Mesothelial cell of epicardium (in vitro differentiated cells): ENCODE measurements at places on chromosomes 3 and 15.

- DNase-seq, result no peak
- H3K36me3 ChIP-seq, result peaks cover 3% of the 10 kb centered on the region
- H3K4me3 ChIP-seq, result no peak overlapping the region
Observed at GRCh38 chr3:136380530-136380929, 130.4 kb downstream of the PCCB start.

GRCh38 chr15:89459271-89460038, 36.9 kb downstream of the RHCG start:
- peaks cover 23% of the 10 kb centered on the region for H3K27me3 ChIP-seq
- no peaks in the 10 kb centered on the region for H3K36me3 ChIP-seq
- no peak for DNase-seq
- no peak overlapping the region for H3K4me3 ChIP-seq
- H3K27ac ChIP-seq, result no peak overlapping the region

- H3K27me3 ChIP-seq, result peaks cover 2% of the 10 kb centered on the region
- H3K27ac ChIP-seq, result no peak overlapping the region
- H3K4me3 ChIP-seq, result no peak overlapping the region
- peaks cover 31% of the 10 kb centered on the region for H3K4me1 ChIP-seq
Observed at GRCh38 chr3:194874206-194874605, 188.5 kb downstream of the FAM43A start.

DNA sequence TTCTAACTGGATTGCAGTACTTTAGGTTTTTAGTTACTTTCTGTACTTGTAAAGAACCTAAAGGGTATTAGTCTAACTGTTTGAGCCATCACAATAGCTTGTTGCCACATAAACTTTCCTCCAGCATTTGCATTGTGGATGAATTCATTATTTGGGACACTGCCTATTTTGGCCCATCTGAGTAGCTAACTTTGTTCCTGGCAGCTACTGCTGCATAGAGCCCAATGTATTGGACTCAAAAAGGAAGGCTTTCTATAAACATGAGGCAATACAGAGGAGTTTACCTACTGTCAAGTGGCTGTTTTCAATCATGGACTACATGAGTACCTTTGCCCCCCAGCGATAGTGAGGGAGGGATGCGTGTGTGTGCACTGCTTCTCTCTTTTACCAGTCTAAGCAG, 1.9 kb downstream of the ROBO2 start:
- no peak overlapping the region for H3K27ac ChIP-seq
- peaks cover 23% of the 10 kb centered on the region for H3K27me3 ChIP-seq
- DNase-seq, result no peak
- peaks cover 26% of the 10 kb centered on the region for H3K4me1 ChIP-seq

GRCh38 chr3:5026046-5026362, 46.8 kb downstream of the BHLHE40 start:
- peak overlapping the region; percentile 12 for H3K27ac ChIP-seq
- H3K36me3 ChIP-seq, result no peaks in the 10 kb centered on the region
- DNase-seq, result no peak
- peak overlapping the region; percentile 50 for H3K4me3 ChIP-seq

GRCh38 chr15:74176262-74177214, 3.0 kb downstream of the ISLR start:
- DNase-seq, result no peak
- H3K27me3 ChIP-seq, result peaks cover 8% of the 10 kb centered on the region
- no peaks in the 10 kb centered on the region for H3K36me3 ChIP-seq
- H3K4me3 ChIP-seq, result peak overlapping the region; percentile 44
- H3K27ac ChIP-seq, result peak overlapping the region; percentile 76

DNA sequence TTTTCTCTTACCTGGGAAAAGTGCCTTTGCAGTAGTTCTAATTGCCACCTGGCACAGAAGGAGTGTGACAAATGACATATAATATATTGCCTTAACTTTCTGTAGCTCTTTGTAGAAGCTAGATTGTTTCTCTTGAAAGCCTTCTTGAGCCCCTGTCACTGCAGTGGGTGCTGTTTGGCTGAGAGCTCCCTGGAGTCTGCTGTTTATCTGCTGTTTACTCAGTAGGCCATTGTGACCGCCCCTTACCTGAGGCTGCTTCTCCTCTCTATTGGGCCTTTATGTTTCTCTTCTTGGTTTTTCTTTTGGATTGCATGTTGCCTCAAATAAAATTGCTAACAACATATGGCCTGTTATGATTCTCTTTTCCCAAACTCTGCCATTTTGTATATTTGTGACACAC, 16.7 kb downstream of the MAP2K5 start:
- peaks cover 1% of the 10 kb centered on the region for H3K4me1 ChIP-seq
- no peak for DNase-seq
- no peak overlapping the region for H3K27ac ChIP-seq
- no peak overlapping the region for H3K4me3 ChIP-seq

DNA sequence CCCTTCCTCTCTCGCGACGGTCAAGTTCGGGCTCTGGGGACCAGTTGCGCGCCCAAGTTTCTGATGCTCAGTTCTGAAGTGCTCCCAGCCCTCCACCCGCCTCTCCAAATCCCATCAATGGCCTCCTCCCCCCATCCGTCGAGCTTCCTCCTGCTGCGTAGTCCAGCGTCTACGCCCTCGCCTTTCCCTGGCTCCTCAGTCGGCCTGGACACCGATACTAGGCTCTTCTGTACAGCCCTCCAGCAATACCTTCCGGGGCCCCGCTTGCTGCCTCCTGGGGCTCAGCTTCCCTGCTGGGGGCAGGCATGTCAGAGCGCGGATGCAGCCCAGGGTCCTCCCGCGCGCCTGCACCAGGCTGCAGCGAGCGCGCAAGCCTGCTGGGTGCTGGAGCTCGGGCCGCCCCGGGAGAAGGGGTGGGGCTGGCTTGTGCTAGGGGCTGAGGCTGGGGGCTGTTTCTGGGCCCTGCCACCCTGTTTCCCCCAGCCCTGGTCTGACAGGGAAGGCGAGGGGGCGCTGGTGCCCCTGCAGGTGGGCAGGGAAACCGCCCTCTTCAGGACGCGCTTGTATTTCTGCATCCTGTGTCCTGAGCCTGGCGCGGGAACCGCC, 353.3 kb upstream of the SUCLG2 start:
- H3K4me1 ChIP-seq, result peaks cover 7% of the 10 kb centered on the region
- H3K36me3 ChIP-seq, result no peaks in the 10 kb centered on the region
- no peak overlapping the region for H3K27ac ChIP-seq
- H3K4me3 ChIP-seq, result peak overlapping the region; percentile 72
- DNase-seq, result peak; percentile 19
- peaks cover 71% of the 10 kb centered on the region for H3K27me3 ChIP-seq

GRCh38 chr3:124657138-124657537, 73.1 kb upstream of the UMPS start:
- no peak overlapping the region for H3K4me3 ChIP-seq
- peaks cover 35% of the 10 kb centered on the region for H3K36me3 ChIP-seq
- peaks cover 8% of the 10 kb centered on the region for H3K4me1 ChIP-seq
- DNase-seq, result no peak
- H3K27ac ChIP-seq, result no peak overlapping the region
- no peaks in the 10 kb centered on the region for H3K27me3 ChIP-seq

DNA sequence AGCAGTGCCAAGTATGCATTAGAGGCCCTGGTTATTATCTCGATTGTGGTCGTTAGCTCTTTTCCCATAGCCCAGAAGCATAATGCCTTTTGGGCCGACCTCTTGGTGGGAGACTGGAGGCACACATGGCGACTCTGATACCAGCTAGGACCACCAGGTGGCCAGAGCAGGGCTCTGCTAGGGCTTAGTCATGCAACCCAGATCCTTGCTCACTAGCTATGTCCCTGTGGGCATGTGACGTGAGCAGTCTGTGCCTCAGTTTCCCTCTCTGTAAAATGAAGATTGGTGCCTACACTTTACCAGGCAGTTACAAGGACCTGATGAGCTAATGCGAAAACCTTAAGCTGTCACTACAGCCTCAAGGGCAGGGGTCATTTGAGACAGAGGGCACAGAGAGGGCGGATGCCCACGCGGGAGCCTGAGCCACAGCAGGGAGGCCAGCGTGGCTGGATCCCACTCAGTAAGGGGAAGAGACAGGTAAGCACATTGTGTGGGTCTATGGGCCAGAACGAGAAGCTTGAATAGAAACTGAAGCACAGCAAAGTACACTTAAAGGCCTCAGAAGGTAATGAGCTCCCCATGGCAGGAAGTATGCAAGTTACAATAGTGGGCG, 8.8 kb downstream of the KLF15 start:
- no peak overlapping the region for H3K27ac ChIP-seq
- H3K4me3 ChIP-seq, result no peak overlapping the region
- H3K36me3 ChIP-seq, result no peaks in the 10 kb centered on the region
- no peaks in the 10 kb centered on the region for H3K27me3 ChIP-seq
- peak; percentile 9 for DNase-seq
- no peaks in the 10 kb centered on the region for H3K4me1 ChIP-seq

- no peak overlapping the region for H3K4me3 ChIP-seq
- no peaks in the 10 kb centered on the region for H3K27me3 ChIP-seq
- no peak for DNase-seq
- H3K36me3 ChIP-seq, result no peaks in the 10 kb centered on the region
- peaks cover 16% of the 10 kb centered on the region for H3K4me1 ChIP-seq
Observed at GRCh38 chr3:4588466-4588865, 95.3 kb downstream of the ITPR1 start.

- peaks cover 4% of the 10 kb centered on the region for H3K36me3 ChIP-seq
- peaks cover 18% of the 10 kb centered on the region for H3K4me1 ChIP-seq
- no peak overlapping the region for H3K4me3 ChIP-seq
- H3K27me3 ChIP-seq, result no peaks in the 10 kb centered on the region
- DNase-seq, result no peak
- peak overlapping the region; percentile 58 for H3K27ac ChIP-seq
Observed at GRCh38 chr3:141933421-141934300, 57.2 kb downstream of the ATP1B3 start.

DNA sequence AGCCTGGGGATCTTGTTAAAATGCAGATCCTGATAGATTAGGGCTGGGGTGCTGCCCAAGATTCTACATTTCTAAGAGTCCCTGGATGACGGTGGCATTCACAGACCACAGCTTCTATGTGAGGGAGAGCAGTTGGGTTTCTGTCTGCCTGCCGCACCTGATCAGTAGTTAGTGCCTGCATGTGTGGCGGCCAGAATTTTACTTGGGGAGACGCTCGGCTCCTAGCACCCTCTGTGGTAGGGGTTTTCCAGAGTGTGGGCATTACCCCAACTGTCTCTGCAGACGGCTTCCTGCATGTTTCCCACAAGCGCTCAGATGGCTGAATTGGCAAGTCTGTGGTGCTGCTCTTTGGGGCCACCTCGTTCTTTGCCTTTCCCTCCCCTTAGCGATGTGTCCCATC, 8.3 kb downstream of the GHRL start:
- peaks cover 11% of the 10 kb centered on the region for H3K36me3 ChIP-seq
- H3K27ac ChIP-seq, result no peak overlapping the region
- DNase-seq, result no peak
- H3K27me3 ChIP-seq, result no peaks in the 10 kb centered on the region
- no peak overlapping the region for H3K4me3 ChIP-seq
- no peaks in the 10 kb centered on the region for H3K4me1 ChIP-seq

DNA sequence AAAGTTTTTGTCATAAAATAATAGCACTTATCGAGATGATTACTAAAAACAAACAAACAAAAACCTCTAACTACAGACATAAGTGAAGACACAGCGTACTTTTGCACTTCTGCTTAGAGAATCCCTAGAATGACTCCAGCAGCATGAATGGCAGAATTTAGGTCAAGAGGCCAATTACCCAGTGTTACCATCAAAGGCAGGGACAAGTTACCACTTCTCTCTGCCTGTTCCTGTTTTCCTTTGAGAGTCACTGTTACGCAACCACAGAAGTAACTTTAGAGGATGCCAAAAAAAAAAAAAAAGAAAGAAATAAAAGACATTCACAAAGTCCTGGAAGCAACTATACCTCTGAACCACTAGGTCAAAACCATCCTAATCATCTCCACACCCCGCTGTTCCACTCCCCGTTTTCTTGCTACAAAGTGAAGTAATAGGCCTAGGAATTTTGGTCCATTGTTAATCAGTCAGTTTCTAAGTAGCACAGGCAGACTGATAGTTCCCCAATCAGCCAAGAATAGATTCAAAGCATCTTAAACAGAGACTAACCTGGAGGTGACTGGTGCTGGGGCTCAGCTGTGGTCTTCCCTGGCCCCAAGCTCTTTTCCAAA, 41.9 kb downstream of the FMN1 start:
- peaks cover 18% of the 10 kb centered on the region for H3K4me1 ChIP-seq
- no peak overlapping the region for H3K27ac ChIP-seq
- no peak for DNase-seq
- no peaks in the 10 kb centered on the region for H3K36me3 ChIP-seq
- no peaks in the 10 kb centered on the region for H3K27me3 ChIP-seq
- H3K4me3 ChIP-seq, result no peak overlapping the region

- H3K4me3 ChIP-seq, result no peak overlapping the region
- no peak for DNase-seq
- no peaks in the 10 kb centered on the region for H3K27me3 ChIP-seq
Observed at GRCh38 chr3:94787734-94788270, 724.9 kb downstream of the NSUN3 start.

- peaks cover 2% of the 10 kb centered on the region for H3K36me3 ChIP-seq
- DNase-seq, result no peak
- H3K4me3 ChIP-seq, result no peak overlapping the region
Observed at GRCh38 chr15:31160297-31160696, 58.8 kb upstream of the TRPM1 start.

GRCh38 chr3:82001276-82001923, 240.0 kb upstream of the GBE1 start:
- no peak overlapping the region for H3K4me3 ChIP-seq
- DNase-seq, result no peak
- peaks cover 69% of the 10 kb centered on the region for H3K4me1 ChIP-seq
- peak overlapping the region; percentile 9 for H3K27ac ChIP-seq
- no peaks in the 10 kb centered on the region for H3K27me3 ChIP-seq

GRCh38 chr3:192042116-192042515, 581.2 kb downstream of the PYDC2 start:
- H3K4me3 ChIP-seq, result no peak overlapping the region
- no peak overlapping the region for H3K27ac ChIP-seq
- DNase-seq, result no peak
- peaks cover 3% of the 10 kb centered on the region for H3K4me1 ChIP-seq
- no peaks in the 10 kb centered on the region for H3K27me3 ChIP-seq

GRCh38 chr3:50150863-50151686, 4.0 kb upstream of the SEMA3F start:
- H3K4me3 ChIP-seq, result no peak overlapping the region
- peaks cover 2% of the 10 kb centered on the region for H3K27me3 ChIP-seq
- H3K4me1 ChIP-seq, result peaks cover 78% of the 10 kb centered on the region
- H3K27ac ChIP-seq, result peak overlapping the region; percentile 92
- peak; percentile 49 for DNase-seq

DNA sequence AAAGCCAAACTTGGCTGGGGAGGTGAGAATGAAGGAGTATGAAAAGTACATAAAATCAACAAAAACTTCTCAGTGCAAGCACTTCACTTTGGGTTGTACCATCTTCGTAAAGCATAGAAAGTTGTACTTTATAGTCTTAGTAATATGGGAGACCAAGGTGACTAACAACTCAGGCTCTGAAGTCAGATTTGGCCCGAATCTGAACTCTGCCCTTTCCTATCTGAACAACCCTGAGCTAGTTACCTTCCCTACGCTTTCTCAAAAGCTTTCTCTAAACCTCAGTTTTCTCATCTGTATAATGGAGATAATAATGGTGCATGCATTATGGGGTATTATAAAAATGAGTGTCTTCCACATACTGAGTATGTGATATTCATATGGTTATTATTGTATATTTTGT, 285.4 kb upstream of the UMPS start:
- no peak for DNase-seq
- no peaks in the 10 kb centered on the region for H3K4me1 ChIP-seq
- no peak overlapping the region for H3K4me3 ChIP-seq
- H3K27ac ChIP-seq, result no peak overlapping the region

GRCh38 chr15:92415639-92416297, 22.1 kb downstream of the ST8SIA2 start:
- DNase-seq, result no peak
- no peak overlapping the region for H3K4me3 ChIP-seq
- H3K36me3 ChIP-seq, result no peaks in the 10 kb centered on the region
- H3K4me1 ChIP-seq, result peaks cover 5% of the 10 kb centered on the region
